ENCODE measurements at places on chromosomes 13 and 19.
A peak's percentile ranks its signal among the peaks of the same experiment; 100 is the strongest.

DNA sequence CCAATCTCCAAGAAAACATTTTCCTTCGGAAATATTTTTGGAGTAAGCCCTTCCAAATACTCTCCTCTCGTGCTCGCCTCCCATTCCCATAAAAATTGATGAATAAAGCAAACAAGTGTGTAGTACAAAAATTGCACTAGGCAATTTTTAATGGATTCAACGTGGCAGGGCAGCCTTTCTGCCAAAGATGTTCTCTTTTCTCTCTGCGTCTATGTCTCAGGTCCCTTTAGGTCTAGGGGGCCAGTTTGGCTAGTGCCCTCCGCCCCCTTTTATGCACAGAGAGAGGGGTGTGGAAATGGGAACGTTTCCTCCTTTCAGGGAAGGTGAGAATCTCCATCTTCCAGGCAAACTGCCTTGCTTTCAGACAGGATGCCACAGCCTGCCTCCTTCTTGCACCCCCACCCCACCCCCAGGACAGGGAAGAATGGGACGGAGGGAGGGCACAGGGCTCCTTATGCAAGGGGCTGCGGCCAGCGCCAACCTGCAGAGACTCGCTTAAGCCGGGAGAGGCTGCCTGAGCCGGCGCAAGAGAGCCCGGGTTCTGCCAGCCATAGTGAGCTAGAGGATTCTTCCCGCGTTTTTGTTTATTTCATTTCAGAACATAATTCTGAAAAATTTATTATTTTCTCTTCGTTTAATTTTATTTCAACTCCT lies 2.7 kb upstream of the ZIC2 start:
- DNase-seq: no peak

DNA sequence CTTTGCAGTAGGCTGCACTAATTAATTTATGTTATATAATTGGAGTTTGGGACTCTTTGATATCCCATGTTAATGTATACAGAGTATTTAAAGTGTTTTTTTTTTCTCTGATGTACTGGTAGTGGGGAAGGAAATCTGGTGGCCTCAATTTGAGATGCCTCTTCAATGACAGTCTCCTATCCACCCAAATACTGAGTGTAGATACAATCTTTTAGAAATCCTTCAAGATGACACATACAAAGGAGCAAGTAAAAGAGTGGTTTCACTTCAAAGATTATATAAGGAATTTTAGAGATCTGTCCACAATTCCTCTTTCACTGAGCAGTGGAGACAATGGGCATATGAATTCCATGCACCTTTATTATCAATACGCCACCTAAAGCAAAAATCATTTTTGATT lies 15.1 kb downstream of the NALCN start:
- no peak for DNase-seq

GRCh38 chr19:57546513-57546912 lies 13.2 kb downstream of the ZNF550 start:
- no peak for DNase-seq

GRCh38 chr19:15259907-15260306 lies 27.7 kb upstream of the EPHX3 start:
- DNase-seq: no peak

- DNase-seq: no peak
Observed at GRCh38 chr13:27549406-27549981, 70.8 kb downstream of the LNX2 start.

GRCh38 chr19:12199757-12200419 lies 37.0 kb downstream of the ZNF136 start:
- DNase-seq: no peak

DNA sequence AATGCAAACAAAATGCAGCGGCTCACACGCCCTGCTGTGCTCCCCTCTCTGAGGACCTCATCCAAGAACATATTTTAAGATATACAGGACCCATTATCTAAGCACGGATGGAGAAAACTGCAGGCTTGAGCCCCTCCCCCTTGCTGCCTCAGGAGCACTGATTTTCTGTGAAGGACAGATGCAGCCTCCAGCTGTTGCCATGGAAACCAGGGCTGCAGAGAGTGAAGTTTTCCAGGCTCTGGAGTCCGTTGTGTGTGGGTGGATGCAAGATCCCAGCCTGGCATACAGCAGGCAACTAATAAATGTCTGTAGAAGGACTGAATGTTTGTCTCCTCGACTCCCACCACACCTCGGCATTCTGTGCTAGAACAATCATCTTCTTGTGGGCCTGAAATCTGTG lies 105.6 kb upstream of the PEG3 start:
- DNase-seq: no peak

DNA sequence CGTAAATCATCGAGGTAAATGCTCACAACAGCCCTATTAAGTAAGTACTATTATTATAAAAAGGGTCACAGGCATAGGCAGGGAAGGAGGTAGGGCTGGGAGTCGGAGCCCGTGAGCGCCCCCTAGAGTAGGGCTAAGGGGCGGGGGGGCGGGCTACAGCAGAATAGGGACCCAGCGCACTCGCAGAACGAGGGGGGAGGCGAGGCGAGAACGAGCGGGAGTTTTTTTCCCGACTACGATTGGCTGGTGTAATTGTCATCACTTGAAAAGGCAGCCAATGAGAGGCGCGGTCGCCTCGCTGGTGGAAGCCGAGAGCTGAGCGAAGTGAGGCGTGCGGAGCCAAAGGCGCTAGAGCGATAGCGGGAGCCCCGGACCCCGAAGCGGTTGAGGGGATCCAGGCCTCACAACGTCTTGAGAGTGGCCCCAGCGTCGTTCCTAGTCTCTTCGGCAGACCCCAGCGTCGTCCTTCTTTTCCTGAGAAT lies 24.2 kb downstream of the KEAP1 start:
- DNase-seq: peak; percentile 81

DNA sequence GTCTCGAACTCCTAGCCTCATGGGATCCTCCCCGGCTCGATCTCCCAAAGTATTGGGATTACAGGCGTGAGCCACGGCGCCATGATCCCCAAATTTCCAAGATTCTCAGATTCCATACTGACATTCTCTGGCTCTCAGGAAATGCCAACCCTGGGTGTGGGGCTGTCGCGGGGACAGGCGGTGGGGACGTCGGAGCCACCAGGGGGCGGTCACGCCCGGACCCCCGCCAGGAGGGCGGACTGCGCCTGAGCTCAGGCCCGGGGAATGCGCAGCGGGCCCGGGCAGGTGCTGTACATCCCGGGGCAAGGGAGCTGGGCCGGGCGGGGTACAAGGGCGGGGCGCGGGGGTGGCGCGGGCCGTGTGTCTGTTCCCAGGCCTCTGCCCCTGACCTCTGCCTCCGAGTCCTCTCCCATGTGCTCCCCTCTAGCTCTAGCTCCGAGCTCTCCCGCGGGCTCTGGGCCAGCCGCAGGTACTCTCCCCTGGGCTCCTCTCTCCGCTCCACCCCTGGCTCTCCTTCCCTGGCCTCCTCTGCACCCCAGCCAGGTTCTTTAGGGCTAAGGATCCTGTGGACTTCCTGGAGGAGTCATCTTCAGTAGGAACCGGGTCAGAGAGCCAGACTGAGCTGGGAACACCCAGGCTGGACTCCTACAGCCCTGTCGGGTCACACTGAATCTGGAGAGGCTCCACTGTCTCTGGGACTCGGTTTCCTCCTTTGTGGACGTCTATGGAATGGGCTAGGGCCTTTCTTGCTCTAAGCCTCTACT lies 2.4 kb downstream of the PPP1R13L start:
- no peak for DNase-seq

DNA sequence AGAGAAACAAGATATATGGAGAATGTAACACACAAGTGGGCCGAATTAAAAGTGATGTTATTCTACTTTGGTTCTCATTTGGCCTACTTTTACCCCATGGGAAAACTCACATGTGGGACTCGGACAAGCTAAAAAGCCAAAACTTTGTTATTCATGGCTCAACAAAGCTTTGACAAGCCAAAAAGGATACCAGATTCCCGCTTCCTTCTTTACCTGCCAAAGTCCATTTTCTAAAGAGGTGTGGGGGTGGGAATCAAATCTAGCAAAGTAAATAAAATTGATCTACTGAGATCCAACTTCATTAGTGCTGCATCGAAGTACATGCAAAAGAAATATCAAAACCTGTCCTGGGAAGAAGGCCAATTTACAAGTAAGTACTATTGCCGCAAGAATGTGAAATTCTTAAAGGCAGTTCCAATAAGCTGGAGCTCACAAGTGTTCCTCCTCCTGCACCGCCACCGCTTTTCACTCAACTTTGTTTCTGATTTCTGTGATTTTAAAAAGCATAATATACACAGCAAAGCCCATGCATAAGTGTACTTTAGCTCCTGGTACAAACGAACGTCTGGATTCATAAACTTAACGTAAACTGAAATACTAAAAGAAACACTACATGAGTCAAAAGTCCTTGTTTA lies 1.1 kb downstream of the LNX2 start:
- no peak for DNase-seq

- DNase-seq: no peak
Observed at GRCh38 chr19:52734331-52734892, 432 bp downstream of the ZNF611 start.

DNA sequence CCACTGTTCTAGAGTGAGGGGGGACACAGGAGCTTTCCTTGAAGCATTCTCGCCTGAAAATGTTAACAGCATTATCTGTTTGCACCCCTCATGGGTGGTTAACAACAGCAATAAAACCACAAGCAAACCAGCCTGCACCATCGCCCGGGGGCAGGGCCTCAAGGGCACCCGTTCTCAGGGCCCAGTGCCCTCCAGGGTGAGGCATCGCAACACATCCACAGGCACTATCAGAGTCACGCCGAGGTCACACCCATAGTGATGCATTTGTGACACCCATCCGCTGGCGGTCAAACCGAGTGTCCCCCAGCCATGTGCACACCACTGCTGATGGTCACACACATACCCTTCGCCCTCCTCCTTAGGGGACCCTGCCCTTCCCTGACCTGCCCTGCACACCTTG lies 4.6 kb downstream of the FUT5 start:
- no peak for DNase-seq

GRCh38 chr13:18943273-18943672 lies 238.4 kb downstream of the TUBA3C start:
- no peak for DNase-seq

- DNase-seq: no peak
Observed at GRCh38 chr13:43431290-43431716, 355.5 kb downstream of the ENOX1 start.

DNA sequence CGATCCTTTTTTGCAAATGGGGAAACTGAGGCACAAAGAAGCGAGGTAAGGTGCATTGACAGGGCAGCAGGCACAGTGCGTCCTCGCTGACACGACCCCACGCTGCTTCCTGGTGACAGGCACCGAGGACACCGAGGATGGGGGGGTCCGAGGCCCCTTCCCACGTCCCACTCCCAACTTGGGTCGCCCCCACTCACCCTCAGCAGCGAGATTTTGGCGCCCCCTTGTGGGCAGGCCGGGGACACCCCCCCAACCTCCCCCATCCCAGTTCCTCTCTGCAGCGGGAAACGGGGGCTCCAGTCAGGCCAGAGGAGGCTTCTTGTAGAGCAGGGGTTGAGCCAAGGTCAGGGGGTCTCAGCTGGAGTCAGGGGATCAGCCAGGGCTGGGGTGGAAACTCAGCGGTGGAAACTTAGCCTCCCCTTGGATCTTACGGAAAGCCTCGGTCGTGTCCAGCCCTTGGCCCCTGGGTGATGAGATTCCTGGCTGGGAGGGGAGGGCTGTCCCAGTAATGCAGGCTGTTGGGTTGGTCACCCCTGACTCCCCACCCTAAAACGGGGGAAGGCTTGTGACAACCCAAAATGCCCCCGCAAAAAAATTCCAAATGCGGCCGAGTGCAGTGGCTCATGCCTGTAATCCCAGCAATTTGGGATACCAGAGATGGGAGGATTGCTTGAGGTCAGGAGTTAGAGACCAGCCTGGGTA lies 8.2 kb downstream of the SMIM24 start:
- DNase-seq: no peak

Measured in Jurkat, Clone E6-1 (cell line).